ENCODE measurements at places on chromosomes 12 and 14. TPM values are rescaled to one million over a fixed set of nuclear protein-coding genes. Genes with fewer than 3 reads are reported as not detected.

BMAL2 gene
- 1.5 TPM for polyA plus RNA-seq

CLEC6A gene
- polyA plus RNA-seq: not detected

CCDC63 gene
- polyA plus RNA-seq: not detected

BCAT1 gene
- 58.9 TPM for polyA plus RNA-seq

AREL1 gene
- polyA plus RNA-seq: 16.5 TPM

UBE3B gene
- 22.1 TPM for polyA plus RNA-seq

PPP4R4 gene
- polyA plus RNA-seq: 0.10 TPM

RNASE1 gene
- polyA plus RNA-seq: 135 TPM

PKP2 gene
- polyA plus RNA-seq: 8.4 TPM

FAM186B gene
- 0.91 TPM for polyA plus RNA-seq

ACRBP gene
- polyA plus RNA-seq: 2.1 TPM

LRRC10 gene
- not detected for polyA plus RNA-seq

DNA sequence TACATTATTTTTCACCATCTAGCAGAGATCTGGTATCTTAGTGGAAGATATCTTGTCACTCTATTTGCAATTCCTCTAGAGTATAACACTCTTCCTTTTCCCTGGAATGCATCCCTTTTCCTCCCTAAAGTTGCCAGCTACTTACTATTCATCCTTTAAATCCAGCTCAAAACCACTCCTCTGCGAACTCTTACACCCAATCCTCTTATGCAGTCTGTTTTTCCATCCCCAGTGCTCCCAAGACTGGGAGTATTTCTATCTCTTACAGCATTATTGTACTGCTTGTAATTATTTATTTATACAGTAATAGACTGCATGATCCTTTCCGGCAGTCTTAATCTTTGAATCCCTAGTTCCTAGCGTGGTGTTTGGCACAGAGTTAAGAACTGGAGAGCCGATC lies 2.9 kb upstream of the SRGAP1 start:
- H3K36me3 ChIP-seq: no peaks in the 10 kb centered on the region
- H3K4me1 ChIP-seq: peaks cover 7% of the 10 kb centered on the region
- DNase-seq: no peak
- peaks cover 2% of the 10 kb centered on the region for H3K27me3 ChIP-seq

DNA sequence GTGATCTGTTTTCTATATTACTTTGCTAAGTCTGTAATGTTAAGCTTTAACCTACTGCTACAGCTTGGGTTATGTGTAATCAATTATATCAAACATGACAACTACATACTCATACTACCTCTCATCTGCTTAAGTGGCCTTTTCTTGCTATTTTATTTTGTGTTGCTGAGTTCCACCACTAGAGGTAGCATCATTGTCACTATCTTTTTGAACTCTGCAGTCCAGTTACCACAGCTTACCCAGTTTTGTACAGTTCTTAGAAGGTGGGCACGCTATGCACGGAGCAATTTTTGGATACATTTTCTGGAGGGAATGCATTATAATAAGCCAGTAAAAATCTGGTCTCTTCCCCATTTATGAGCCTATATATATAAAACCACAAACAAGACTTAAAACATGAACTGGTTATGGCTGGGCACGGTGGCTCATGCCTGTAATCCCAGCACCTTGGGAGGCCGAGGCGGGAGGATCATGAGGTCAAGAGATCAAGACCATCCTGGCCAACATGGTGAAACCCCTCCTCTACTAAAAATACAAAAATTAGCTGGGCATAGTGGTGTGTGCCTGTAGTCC lies 48.5 kb downstream of the SAV1 start:
- H3K4me1 ChIP-seq: no peaks in the 10 kb centered on the region
- no peak overlapping the region for H3K27ac ChIP-seq
- no peaks in the 10 kb centered on the region for H3K36me3 ChIP-seq
- H3K27me3 ChIP-seq: no peaks in the 10 kb centered on the region
- peak; percentile 45 for DNase-seq

- no peak overlapping the region for H3K27ac ChIP-seq
- peaks cover 88% of the 10 kb centered on the region for H3K36me3 ChIP-seq
- no peaks in the 10 kb centered on the region for H3K4me1 ChIP-seq
- H3K4me3 ChIP-seq: no peak overlapping the region
Measured at GRCh38 chr14:103675957-103676356, 39.3 kb downstream of the XRCC3 start.

GRCh38 chr12:112900298-112901145 lies 6.2 kb upstream of the OAS1 start:
- no peak overlapping the region for H3K27ac ChIP-seq
- peaks cover 12% of the 10 kb centered on the region for H3K27me3 ChIP-seq
- DNase-seq: peak; percentile 26

DNA sequence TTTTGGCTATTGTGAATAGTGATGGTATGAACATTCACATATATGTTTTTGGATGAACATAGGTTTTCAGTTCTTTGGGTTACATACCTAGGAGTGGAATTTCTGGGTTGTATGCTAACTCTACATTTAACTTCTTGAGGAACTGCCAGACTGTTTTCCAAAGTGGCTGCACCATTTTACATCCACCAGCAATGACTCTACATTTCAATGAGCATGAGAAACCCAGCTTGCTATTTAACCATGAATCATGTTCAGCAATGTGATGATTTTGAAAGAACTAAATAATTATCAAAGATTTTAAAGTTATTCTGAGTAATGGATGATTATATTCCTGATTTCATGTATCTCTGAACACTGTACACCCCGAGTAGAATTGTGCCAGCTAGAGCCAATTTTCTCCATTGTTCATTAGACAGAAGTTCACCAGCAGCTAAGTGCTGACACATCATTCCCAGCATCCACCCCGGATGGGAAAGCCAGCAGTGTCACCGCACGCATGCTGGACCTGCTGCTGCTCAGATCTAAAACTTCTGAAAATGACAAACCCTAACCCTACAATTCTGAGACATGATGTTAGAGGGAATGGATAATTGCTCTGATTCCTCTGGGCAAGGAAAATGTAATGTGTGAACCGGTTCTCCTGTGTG lies 13.3 kb upstream of the ANAPC5 start:
- no peak for DNase-seq
- no peak overlapping the region for H3K4me3 ChIP-seq
- H3K4me1 ChIP-seq: no peaks in the 10 kb centered on the region
- peaks cover 4% of the 10 kb centered on the region for H3K27me3 ChIP-seq
- H3K27ac ChIP-seq: no peak overlapping the region
- no peaks in the 10 kb centered on the region for H3K36me3 ChIP-seq

DNA sequence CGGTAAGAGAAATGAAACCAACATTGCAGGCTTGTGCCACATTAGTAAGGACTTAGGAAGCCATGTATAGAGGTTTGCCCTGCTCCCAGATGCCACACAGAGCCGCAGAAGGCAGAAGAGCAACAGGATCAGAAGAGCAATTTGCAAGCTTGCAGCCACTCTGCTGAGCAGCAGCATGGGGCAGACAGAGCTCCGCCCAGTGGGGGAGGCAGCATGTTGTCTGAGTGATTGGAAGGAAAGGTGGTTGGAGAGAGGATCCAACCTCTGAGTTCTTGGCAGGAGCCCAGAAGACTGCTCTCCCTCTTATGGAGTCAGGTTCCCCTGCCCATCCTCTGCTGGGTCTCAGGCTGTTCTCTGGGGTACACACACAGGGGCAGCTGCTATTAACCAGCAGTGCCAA lies 2.3 kb upstream of the KRT6A start:
- H3K36me3 ChIP-seq: no peaks in the 10 kb centered on the region
- H3K4me3 ChIP-seq: no peak overlapping the region
- peak; percentile 31 for DNase-seq
- H3K27me3 ChIP-seq: peaks cover 7% of the 10 kb centered on the region

DNA sequence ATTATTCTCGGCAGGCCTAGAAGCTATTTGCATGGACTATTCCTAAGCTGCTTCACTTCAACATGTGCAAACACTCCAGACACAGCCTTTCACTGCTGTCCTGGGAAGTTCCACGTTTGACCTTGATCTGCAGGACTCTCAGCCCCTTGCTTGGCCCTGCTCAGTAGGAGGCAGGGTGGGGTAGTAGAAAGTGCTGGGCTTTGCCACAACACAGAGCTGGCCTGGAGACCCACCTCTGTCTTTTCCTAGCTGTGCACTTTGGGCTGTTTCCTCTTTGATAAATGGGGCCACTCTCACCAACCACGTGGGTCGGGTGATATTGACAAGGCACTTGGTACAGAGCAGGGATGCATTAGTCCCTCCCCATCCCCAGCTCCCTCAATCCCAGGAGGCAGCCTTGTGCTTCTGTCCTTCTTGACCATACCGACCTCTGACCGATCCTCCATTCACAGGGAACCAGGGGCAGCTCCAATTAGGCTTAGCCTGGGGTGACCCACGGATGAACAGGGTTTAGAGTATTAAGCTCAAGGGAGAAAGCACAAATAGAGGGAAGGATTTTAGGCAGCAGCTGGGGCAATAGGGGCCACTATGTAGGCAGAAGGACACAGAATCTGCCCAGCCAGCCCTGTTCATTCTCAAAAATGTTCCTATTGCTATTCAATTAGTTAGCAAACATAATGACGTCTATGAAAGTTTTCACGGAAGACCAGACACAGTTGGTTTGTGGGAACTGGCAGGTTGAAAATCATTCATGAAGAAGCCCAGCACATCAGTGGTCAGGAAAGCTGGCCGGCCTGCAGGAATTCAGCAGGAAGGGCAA lies 63.3 kb downstream of the SYNE3 start:
- no peaks in the 10 kb centered on the region for H3K27me3 ChIP-seq
- H3K27ac ChIP-seq: no peak overlapping the region
- H3K4me1 ChIP-seq: peaks cover 9% of the 10 kb centered on the region
- DNase-seq: no peak
- H3K4me3 ChIP-seq: no peak overlapping the region

DNA sequence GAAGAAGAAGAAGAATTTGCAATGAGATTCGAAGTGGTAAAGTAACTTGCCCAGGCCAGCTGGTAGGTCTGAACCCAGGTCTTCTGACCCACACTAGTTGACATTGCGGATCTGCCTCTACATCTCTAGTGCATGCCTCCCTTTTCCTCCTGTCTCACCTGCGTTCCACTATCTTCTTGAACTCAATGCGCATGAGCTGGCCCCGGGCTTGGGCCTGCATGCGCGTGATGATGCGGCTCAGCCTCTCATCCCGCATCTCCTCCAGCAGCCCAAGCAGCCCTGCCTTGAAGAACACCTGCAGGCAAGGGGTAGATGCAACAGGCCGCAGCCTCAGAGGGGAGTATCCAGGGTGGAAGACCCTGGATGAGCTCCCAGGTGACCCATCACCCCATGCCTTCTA lies 11.9 kb downstream of the MYH6 start:
- no peaks in the 10 kb centered on the region for H3K36me3 ChIP-seq
- H3K27me3 ChIP-seq: no peaks in the 10 kb centered on the region
- H3K4me3 ChIP-seq: no peak overlapping the region
- no peak for DNase-seq
- H3K4me1 ChIP-seq: peaks cover 6% of the 10 kb centered on the region
- no peak overlapping the region for H3K27ac ChIP-seq

DNA sequence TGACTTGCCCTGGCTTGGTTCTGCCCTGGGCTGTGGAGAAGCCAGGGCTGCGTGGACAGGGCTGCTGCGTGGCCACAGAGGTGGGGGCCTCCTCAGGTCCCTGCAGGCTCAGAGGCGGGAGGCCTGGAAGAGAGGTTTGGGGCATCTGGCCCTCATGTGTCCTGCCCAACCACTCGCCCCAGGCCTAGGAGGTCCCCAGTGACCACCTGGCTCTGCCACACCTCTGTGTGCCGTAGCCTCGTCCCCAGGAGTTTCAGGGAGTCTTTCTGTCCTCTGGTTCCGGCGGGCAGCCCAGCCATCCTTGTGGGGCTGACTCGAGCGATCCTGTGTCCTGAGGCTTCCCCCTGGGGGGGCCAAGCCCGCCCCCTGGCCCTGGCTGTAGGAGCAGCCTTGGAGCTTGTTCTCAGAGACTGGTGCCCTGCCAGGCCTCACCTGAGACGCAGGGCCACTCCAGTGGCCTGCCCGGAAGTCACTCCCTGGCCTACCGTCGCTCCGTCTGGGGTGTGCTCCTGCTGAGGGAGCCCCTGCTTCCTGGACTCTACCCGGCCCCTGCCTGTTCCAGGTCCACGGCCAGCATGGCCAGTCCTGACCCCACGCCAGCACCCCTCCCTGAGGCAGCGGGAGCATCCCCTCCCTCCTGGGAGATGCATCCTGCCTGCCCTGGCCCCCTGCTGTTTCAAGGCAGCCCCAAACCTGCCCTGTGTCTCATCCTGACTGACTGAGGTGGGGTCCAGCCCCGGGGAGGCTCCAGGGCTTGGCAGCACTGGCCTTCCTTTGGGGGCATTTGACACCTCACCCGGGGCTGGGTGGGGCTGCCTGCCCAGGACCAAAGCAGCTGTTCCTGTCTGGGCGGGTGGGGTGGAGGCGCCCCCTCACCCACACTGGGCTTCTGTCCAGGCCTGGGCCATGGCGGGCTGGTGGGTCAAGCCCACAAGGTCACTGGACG lies 13.9 kb downstream of the ASPG start:
- no peak overlapping the region for H3K27ac ChIP-seq
- H3K4me3 ChIP-seq: no peak overlapping the region
- peaks cover 4% of the 10 kb centered on the region for H3K27me3 ChIP-seq
- H3K36me3 ChIP-seq: no peaks in the 10 kb centered on the region
- H3K4me1 ChIP-seq: peaks cover 59% of the 10 kb centered on the region

GRCh38 chr14:81710232-81710845 lies 176.7 kb upstream of the SEL1L start:
- H3K27ac ChIP-seq: no peak overlapping the region
- no peak overlapping the region for H3K4me3 ChIP-seq
- peak; percentile 82 for DNase-seq
- H3K4me1 ChIP-seq: no peaks in the 10 kb centered on the region
- H3K27me3 ChIP-seq: no peaks in the 10 kb centered on the region

DNA sequence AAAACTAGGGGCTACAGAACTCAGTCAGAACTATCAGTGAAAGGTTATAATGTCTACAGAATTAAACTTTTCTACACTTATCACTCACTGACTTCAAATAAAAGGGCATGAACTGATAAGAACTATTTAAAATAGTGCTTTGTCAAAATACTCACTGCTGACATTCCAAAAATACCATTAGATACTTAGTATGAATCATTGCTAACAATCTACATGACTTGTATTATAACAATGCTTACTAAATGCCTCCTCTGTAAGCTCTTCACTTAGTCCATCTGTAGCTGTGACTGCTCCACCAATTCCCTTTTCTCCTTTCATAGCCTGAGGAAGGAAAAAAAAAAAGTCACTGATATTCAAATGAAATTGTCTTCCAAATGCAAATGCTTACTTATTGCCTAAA lies 17.0 kb downstream of the NFYB start:
- H3K4me1 ChIP-seq: no peaks in the 10 kb centered on the region
- H3K4me3 ChIP-seq: no peak overlapping the region
- H3K27me3 ChIP-seq: no peaks in the 10 kb centered on the region
- H3K27ac ChIP-seq: no peak overlapping the region
- no peak for DNase-seq

GRCh38 chr14:88064841-88065240 lies 59.9 kb downstream of the GPR65 start:
- H3K4me3 ChIP-seq: no peak overlapping the region
- no peaks in the 10 kb centered on the region for H3K4me1 ChIP-seq
- H3K36me3 ChIP-seq: no peaks in the 10 kb centered on the region
- no peak for DNase-seq
- no peaks in the 10 kb centered on the region for H3K27me3 ChIP-seq

- DNase-seq: peak; percentile 81
- H3K4me1 ChIP-seq: peaks cover 3% of the 10 kb centered on the region
- no peaks in the 10 kb centered on the region for H3K27me3 ChIP-seq
- no peak overlapping the region for H3K4me3 ChIP-seq
- peak overlapping the region; percentile 20 for H3K27ac ChIP-seq
Measured at GRCh38 chr12:108914121-108914531, 34.2 kb downstream of the DAO start.

GRCh38 chr14:30518867-30519560 lies 39.9 kb upstream of the G2E3 start:
- no peaks in the 10 kb centered on the region for H3K36me3 ChIP-seq
- no peaks in the 10 kb centered on the region for H3K27me3 ChIP-seq
- peak; percentile 10 for DNase-seq

Data from muscle of leg (tissue), 16 donors.